ENCODE measurements at places on chromosomes 3 and 15. TPM values are rescaled to one million over a fixed set of nuclear protein-coding genes. Genes with fewer than 3 reads are reported as not detected.

- no peak overlapping the region for H3K27ac ChIP-seq
- no peak overlapping the region for H3K4me3 ChIP-seq
- DNase-seq = no peak
- H3K27me3 ChIP-seq = peaks cover 2% of the 10 kb centered on the region
- no peaks in the 10 kb centered on the region for H3K4me1 ChIP-seq
- no peaks in the 10 kb centered on the region for H3K36me3 ChIP-seq
These were observed 400.2 kb upstream of the ATP11B start for GRCh38 chr3:182393151-182393550.

DNA sequence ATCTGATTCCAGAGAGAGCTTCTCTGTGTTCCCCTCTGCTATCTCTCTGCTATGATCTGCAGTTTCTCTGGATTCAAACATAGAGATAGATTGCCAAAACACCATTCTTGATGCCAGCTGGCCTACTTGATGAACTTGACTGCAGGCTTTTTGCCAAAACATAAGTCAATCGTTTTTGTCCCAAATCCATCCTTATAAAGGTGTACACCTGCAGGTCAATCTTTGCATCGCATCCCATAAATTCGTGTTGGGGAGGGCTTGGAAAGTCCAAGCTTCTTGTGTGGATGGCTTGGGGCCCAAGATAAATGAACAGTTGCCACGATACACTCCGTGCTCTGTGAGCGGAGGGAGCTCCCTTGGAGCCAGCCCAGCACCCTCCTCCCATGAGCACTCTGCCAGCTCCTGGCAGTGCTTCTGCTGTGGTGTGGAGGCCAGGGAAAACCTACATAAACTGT, 2.7 kb downstream of the CERS3 start:
- DNase-seq = no peak
- no peaks in the 10 kb centered on the region for H3K36me3 ChIP-seq
- H3K4me1 ChIP-seq = no peaks in the 10 kb centered on the region

GRCh38 chr15:70852501-70853317, 1.2 kb downstream of the LARP6 start:
- H3K4me3 ChIP-seq = peak overlapping the region; percentile 95
- H3K27ac ChIP-seq = peak overlapping the region; percentile 92
- H3K4me1 ChIP-seq = peaks cover 72% of the 10 kb centered on the region
- no peaks in the 10 kb centered on the region for H3K27me3 ChIP-seq
- DNase-seq = peak; percentile 86
- peaks cover 27% of the 10 kb centered on the region for H3K36me3 ChIP-seq

- DNase-seq = peak; percentile 81
- H3K27me3 ChIP-seq = no peaks in the 10 kb centered on the region
- no peaks in the 10 kb centered on the region for H3K36me3 ChIP-seq
- H3K4me3 ChIP-seq = no peak overlapping the region
These were observed 148.4 kb downstream of the USP13 start for GRCh38 chr3:179801263-179801662.

DNA sequence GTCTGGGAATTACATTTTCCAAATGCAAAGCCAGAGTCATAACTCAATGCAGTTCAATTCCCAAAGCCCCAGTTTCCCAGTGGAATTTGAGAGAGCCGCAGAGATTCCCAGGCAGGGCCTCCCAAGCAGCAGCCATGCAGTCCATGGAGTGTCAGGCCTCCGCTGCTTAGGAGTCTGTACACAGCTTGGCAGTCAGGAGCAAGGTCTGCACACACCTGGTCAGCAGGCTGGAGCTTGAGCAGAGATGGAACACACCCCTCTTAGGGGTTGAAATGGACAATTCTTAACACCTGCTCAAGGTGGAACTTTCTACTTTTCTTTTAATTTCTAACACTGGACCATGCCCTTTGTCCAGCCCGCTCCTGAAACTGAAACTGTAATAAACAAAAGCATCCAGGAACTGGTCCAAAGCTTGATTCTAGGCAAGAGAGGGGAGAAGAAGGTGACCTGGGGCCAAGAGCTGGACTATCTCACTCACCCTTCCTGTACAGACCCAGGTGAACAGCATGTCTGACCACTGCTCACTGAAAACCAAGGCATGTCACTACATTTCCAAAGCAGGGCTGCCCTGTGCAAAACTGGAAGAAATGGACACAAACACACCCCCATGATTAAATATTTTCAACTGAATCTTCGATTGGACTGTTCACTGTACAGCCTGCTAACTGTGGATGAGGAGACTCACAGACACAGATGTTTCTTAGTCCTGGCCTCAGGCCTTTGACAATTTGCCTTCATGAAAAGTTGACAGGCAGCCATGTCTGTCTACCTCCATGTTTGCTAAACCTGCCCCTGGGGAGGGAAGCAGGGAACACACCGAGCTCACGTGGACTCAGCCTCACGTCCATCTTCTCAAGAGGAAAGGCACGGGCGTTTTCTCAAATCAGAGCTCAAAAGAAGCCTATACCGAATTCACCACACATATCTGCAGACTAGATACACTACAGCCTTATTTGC, 48.6 kb upstream of the DUSP7 start:
- DNase-seq = no peak
- H3K4me3 ChIP-seq = no peak overlapping the region
- H3K27me3 ChIP-seq = no peaks in the 10 kb centered on the region
- no peak overlapping the region for H3K27ac ChIP-seq

- no peak for DNase-seq
- H3K27me3 ChIP-seq = no peaks in the 10 kb centered on the region
- H3K27ac ChIP-seq = no peak overlapping the region
- H3K4me1 ChIP-seq = peaks cover 7% of the 10 kb centered on the region
- no peaks in the 10 kb centered on the region for H3K36me3 ChIP-seq
These were observed 300.5 kb upstream of the ALCAM start for GRCh38 chr3:105065895-105066839.

DNA sequence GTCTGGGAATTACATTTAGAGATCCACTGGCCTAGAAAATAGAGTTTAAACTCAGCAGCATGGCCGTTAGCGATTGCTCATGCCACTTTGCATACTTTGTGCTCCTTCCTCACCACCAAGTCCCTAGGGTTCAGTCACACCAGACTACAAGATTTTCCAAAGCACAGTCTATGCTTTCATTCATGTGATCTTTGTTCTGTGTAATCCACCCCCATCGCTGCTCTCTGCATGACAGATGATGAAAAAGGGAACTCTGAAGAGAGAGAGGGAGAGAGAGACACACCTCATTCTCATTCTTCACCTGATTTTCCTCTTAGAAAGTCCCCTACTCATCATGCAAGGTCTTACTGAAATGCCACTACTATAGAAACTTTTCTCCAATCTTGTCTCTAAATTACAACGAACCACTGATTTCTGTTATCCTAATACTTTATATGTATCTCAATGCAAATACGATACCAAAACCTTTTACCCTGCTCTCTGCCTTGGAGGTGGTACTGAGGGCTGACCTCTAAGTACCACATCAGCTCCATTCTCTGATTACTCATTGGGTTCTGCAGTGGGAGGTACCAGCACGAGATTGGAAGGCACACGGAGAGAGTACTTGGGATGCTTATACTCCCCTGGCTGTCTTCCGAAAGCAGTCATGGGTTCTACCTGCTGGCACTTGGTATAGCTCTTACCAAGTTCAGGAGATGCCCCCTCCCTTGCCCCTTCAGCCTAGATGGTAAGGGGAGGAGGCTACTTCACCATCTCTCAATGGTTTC, 1.1 kb upstream of the PARP15 start:
- no peak overlapping the region for H3K27ac ChIP-seq
- H3K4me3 ChIP-seq = no peak overlapping the region
- H3K27me3 ChIP-seq = peaks cover 8% of the 10 kb centered on the region
- peaks cover 2% of the 10 kb centered on the region for H3K36me3 ChIP-seq

GRCh38 chr3:188204526-188204925, 50.6 kb downstream of the LPP start:
- peaks cover 59% of the 10 kb centered on the region for H3K4me1 ChIP-seq
- H3K27me3 ChIP-seq = no peaks in the 10 kb centered on the region
- no peak overlapping the region for H3K27ac ChIP-seq
- H3K36me3 ChIP-seq = peaks cover 18% of the 10 kb centered on the region
- DNase-seq = no peak

- H3K4me1 ChIP-seq = peaks cover 78% of the 10 kb centered on the region
- H3K27me3 ChIP-seq = peaks cover 11% of the 10 kb centered on the region
- peaks cover 56% of the 10 kb centered on the region for H3K36me3 ChIP-seq
- no peak for DNase-seq
- H3K27ac ChIP-seq = peak overlapping the region; percentile 22
These were observed 5.7 kb downstream of the MORF4L1 start for GRCh38 chr15:78878356-78878755.

DNA sequence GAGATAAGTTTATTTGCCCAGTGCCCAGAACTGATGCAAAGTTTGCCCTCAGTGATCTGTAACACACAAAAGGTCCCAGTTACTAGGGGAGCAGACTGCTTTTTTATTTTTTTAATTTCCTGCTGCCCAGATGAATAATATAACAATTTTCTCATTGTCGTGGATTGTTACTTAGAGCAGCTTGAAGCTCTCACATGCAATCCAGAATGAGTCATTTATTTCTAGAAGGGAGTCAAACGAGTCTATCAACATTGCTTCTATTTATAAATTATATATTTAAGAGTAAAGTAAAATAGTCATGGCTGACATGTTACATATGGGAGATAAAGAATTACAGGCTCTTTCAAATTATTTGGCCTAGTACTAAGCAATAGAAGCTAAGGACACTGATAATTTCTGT, 41.3 kb downstream of the MEIS2 start:
- peaks cover 63% of the 10 kb centered on the region for H3K36me3 ChIP-seq
- no peak overlapping the region for H3K4me3 ChIP-seq
- no peaks in the 10 kb centered on the region for H3K27me3 ChIP-seq
- peak overlapping the region; percentile 38 for H3K27ac ChIP-seq

- H3K36me3 ChIP-seq = no peaks in the 10 kb centered on the region
- H3K27me3 ChIP-seq = no peaks in the 10 kb centered on the region
- peak; percentile 37 for DNase-seq
- H3K4me3 ChIP-seq = no peak overlapping the region
- H3K27ac ChIP-seq = no peak overlapping the region
These were observed 203.9 kb downstream of the VGLL3 start for GRCh38 chr3:86787091-86787490.

DNA sequence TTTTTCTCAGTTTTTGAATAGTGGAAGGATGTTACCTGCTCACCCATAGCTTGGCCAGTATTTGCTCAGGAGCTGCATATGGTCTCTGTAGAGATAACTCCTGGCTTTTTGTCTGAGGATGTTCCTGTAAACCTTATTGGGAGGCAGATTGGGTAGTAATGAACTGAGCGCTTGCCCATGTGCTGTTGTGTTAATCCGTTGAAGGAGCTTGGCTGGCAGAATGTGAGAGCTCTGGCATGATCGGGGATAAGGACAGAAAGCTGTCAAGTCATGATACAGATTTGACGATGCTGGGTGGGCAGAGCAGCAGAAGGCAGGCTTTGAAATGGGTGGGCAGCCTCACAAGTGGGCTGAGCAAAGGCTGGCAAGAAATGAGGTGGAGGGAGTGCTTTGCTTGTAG, 27.4 kb downstream of the SH3GL3 start:
- DNase-seq = no peak
- no peaks in the 10 kb centered on the region for H3K4me1 ChIP-seq
- H3K4me3 ChIP-seq = no peak overlapping the region
- no peaks in the 10 kb centered on the region for H3K36me3 ChIP-seq

GRCh38 chr3:161212906-161213305, 8.2 kb upstream of the NMD3 start:
- H3K36me3 ChIP-seq = no peaks in the 10 kb centered on the region
- peaks cover 7% of the 10 kb centered on the region for H3K4me1 ChIP-seq
- no peak for DNase-seq
- no peak overlapping the region for H3K27ac ChIP-seq
- H3K27me3 ChIP-seq = peaks cover 6% of the 10 kb centered on the region

DNA sequence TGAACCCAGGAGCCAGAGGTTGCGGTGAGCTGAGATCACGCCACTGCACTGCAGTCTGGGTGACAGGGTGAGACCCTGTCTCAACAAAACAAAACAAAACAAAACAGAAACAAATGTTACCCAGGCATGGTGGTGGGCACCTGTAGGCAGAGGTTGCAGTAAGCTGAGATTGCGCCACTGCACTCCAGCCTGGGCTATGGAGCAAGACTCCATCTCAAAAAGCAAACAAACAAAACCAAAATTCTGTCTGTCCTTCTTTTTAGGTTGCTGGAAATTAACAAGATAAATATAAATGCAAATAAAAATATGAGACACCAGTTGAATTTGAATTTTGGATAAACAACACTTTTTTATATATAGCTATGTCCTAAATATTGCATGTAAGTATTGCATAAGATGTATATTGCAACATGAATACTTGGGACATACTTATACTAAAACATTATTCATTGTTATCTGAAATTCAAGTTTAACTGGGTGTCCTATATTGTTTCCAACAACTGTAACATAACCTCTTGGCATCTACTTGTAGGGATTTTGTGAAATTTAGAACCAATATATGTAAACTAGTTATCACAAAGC, 4.7 kb upstream of the CEP97 start:
- no peak overlapping the region for H3K4me3 ChIP-seq
- H3K4me1 ChIP-seq = peaks cover 32% of the 10 kb centered on the region
- H3K27me3 ChIP-seq = no peaks in the 10 kb centered on the region

DNA sequence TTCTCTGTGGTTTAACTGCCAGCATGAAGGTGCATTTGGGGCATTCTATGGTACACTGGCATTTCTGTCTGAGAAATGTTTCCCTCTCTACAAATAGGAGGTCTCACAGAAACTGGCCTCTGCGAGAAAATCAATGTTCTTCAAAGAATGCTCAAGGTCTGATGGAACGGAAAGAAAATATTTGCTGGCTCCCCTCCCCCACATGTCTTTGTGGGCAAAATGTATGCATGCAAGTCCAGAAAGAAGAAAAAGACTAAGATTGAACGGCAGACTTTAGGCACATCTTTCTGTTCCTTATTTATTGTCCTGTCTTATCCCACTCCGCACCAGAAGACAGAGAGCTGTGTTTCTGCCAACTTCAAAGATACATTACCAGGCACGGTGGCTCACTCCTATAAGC, 83.9 kb upstream of the PSMD6 start:
- H3K27ac ChIP-seq = no peak overlapping the region
- DNase-seq = no peak
- H3K36me3 ChIP-seq = peaks cover 6% of the 10 kb centered on the region
- no peak overlapping the region for H3K4me3 ChIP-seq
- H3K4me1 ChIP-seq = peaks cover 29% of the 10 kb centered on the region
- no peaks in the 10 kb centered on the region for H3K27me3 ChIP-seq

GRCh38 chr15:90493647-90494046, 36.1 kb upstream of the CRTC3 start:
- DNase-seq = no peak
- peaks cover 2% of the 10 kb centered on the region for H3K27me3 ChIP-seq
- H3K4me1 ChIP-seq = no peaks in the 10 kb centered on the region
- peak overlapping the region; percentile 26 for H3K27ac ChIP-seq
- no peak overlapping the region for H3K4me3 ChIP-seq

DNA sequence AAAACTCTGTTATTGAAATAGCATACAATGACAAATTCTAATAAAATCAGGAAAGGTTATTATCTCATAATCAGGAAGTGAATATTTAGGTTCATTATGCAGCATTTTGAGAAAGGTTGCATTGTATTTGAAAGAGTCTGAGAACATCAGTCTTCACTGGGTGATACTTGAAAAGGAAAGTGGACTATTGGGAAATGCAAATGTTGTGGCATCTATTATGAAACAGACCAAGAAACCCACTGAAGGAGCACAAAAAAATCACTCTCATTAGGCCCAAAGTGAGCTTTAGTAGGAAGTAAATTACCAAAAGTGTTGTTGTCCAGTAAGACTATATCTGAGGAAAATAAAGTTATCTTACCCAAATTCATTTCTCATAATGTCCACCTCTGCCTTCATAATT, 90.8 kb downstream of the ZPLD1 start:
- no peak overlapping the region for H3K4me3 ChIP-seq
- DNase-seq = no peak
- peaks cover 3% of the 10 kb centered on the region for H3K4me1 ChIP-seq
- peaks cover 3% of the 10 kb centered on the region for H3K27me3 ChIP-seq

The STAB1 gene
- not detected for total RNA-seq

The LRRC31 gene
- not detected for total RNA-seq

The CKMT1B gene
- total RNA-seq = not detected
